Endothelial cell (in vitro differentiated cells): ENCODE measurements at places on chromosomes 3 and 15. TPM values are rescaled to one million over a fixed set of nuclear protein-coding genes. Genes with fewer than 3 reads are reported as not detected.

DNA sequence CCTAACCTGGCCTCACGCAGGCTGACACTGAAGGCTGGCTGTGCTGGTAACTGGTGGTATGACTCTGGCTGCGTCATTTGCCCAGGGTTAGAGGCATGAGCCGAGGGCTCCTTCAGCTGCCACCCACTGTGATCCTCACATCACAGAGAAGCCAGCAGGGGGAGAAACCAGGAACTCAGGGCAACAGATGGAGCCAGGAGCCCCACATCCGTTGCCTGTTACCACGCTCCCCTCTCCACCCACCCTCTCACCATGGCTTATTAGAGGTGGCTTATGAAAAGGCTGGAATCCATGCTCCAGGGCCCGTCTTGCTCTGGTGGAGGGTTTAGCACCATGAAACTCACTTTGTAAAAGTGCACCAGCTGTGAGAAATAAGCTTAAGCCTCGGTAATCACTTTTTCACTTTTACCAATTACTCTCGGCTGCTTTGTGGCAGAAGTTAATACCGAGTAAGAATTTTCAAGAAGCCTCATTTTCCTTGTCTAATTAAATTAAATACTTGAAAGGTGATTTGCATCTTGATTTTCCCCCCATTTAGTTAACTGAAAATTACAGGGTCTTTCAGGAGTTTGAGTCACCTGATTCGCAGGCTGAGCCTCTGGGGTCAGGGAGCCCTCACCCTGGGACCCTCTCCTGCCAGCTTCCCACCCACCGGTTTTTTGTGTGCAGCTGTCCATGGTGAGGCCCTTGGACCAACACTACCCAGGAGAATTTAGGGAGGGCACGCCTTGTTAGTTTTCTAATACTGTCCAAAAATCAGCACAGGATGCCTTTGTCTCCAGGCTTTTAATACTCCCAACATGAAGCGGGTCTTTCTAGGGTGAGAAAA lies 60.9 kb downstream of the ASB7 start:
- DNase-seq = peak; percentile 36

RTP3 gene
- total RNA-seq = not detected

DNA sequence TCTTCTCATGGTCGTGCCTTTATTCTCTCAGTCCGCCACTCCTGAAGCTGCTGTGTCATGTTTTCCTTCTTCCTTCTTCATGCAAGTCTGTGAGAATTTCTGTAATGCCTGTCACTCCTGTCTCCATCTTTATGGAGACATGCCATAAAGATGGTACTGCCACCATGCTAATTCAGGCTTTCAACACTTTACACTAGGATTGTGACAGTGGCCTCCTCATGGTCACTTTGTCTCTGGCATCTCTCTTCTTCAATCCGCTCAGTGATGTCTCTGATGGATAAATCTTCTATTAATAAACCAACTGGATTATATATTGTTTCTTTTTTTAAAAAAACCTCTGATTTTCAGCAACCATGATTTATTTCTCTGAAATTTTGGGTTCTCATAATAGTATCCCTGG lies 18.1 kb downstream of the PPM1L start:
- no peak for DNase-seq

DNA sequence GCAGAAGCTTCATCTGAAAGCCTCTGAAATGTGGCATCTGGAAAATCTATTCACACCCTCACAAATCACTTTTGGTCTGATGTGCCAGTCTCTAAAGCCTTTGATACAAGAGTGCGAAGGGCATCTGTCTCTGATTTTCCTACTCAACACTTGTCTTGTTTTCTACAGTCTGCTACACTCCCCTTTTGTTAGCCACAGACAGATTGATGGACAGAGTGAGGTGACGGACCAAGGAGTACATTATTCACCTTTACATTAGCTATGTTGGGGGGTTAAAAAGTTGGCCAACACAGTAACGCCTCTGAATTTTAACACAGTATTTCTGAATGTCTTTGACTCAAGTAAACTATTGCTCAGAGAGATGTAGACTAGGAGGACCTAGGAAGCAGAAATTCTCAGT lies 63.1 kb downstream of the TNIK start:
- DNase-seq = no peak

DNA sequence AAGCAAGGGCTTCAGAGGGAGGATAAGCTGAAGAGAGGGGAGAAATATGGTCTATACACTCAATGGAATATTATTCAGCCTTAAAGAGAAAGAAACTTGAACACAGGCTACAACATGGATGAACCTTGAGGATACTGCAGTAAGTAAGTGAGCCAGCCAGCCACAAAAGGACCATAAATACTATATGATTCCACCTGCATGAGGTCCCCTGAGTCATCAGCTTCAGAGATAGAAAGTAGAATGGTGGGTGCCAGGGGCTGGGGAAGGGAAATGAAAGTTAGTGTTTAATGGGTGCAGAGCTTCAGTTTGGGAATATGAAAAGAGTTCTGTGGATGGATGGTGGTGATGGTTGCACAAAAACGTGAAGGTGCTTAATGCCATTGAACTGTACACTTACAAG lies 68.4 kb upstream of the SEC13 start:
- no peak for DNase-seq

- no peak for DNase-seq
Measured at GRCh38 chr3:46272028-46272451, 29.8 kb downstream of the CCR3 start.
